ENCODE measurements at places on chromosomes 4 and X.

DNA sequence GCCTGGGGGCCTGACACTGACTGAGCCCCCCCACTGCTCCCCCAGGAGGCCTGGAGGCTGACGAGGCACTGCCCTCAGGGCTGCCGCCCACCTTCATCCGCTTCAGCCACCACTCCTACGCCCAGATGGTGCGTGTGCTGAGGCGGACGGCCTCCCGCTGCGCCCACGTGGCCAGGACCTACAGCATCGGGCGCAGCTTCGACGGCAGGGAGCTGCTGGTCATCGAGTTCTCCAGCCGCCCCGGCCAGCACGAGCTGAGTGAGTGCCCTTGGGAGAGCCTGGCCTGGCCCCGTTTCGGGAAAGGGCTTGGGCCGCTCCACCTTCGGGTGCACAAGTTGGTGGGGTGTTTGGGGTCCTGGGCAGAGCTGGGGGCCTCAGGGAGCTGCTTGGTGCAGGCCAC, 11.4 kb downstream of the CPZ start:
- no peak for DNase-seq

DNA sequence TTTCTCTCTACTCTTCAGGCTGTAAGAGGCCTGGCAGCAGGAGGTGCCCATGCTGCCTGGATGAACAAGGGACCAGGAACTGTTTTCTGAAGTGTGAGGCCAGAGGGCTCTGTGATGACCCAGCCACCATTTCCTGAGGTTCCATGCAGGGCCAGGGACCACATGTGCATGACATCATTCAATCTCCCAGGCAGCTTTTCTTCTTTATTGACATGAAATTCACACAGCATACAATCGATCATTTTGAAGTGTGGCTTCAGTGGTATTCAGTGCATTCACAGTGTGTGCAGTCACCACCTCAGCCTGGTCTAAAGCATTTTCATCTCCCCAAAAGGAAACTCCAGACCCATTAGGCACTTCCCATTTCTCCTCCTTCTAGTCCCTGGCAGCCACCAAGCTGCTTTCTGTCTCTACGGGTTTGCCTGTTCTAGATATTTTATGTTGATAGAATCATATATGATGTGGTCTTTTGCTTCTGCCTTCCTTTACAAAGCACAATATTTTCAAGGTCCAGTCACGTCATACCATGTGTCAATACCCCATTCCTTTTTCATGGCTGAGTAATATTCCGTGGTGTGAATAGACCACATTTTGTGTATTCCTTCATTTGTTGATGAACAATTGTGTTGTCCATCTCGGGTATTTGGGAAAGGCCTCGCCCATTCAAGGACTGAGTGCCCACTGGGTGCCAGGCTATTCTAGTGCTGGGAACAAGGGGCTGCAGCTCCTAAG, 93.1 kb downstream of the PSAPL1 start:
- no peak for DNase-seq

DNA sequence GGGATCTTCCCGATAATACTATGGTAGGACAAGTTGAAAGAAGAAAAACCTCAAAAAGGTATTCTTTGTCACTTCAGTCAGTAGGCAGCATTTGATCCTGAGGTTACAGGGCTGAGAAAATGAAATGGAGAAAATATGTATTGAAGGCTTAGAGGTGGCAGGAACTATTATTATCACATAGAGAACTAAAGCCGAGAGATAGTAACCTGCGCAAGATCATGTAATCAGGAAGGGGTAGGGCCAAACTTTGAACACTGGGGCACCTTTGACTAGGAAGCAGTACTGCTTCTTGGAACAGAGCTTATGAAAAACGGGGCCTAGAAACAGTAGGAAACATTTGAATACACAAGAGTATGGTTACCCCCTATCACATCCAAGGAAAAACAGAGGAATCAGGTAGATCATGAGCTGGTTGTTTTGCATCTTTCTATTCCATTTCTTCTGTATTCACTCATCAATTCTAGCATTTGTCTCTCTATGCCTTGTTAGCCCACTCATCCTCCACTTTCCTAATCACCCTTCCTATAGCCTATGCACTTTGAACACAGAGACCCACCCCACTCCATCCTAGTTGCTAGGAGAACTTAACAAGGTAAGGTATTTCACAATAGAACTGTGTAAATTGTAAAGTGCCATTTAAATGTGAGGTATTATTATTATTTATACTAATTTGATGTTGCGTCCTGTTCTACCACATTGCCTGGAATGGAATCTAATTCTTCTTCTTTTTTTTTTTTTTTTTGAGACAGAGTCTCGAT, 34.6 kb upstream of the SLC9A7 start:
- no peak for DNase-seq

DNA sequence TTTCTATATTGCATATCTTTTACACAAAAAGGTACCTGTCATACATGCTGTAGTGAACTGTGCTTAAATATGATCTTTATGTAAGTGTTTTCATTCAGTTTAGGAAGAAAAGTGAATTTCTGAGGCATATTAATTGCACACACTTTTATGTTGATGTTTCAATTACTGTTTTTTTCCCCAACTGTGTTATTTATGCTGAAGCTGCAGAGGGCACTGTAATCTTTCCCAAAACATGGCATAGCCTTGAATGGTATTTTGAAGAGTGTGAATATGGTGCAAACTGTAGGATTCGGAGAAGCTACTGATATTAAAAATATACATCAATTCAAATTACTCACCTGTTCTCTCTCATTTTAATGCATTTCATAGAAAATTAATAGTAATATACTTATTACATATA, 6.0 kb upstream of the CENPE start:
- DNase-seq: no peak

GRCh38 chr4:112280386-112281056, 5.2 kb downstream of the TIFA start:
- DNase-seq: no peak

DNA sequence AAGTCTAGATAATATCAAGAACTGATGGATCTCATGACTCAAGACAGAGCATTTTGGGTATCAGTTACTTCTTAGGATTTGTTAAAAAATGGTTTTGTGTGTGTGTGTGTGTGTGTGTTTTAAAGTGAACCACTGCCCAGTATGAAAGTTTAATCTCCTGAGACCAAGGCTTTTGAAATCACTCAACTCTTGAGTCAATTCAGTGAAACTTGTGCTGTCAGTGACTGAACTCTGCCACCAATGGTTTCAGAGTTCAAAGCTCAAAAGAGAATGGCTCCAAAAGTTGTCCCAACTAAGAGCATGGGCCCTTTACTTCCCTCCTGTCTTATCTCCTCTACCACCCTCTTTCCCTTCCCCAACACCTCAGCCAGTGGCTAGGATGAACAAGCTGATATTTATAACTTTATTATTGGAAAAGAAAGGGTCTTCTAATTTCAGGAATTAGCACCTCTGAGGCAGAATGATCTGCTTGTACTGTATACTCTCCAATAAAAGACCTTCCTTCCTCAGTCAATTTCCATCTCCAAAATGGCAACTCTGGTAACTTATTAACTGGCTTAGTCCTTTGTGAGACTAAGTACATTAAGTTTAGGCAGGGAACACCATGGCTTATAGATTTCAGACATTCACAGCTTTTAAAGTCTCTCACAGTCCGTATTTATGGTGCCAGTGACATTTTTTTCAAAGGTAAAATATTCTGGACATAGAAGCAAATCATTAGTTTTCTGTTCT, 152.2 kb downstream of the REPS2 start:
- no peak for DNase-seq

GRCh38 chr4:19807505-19807904, 444.2 kb upstream of the SLIT2 start:
- DNase-seq: no peak

DNA sequence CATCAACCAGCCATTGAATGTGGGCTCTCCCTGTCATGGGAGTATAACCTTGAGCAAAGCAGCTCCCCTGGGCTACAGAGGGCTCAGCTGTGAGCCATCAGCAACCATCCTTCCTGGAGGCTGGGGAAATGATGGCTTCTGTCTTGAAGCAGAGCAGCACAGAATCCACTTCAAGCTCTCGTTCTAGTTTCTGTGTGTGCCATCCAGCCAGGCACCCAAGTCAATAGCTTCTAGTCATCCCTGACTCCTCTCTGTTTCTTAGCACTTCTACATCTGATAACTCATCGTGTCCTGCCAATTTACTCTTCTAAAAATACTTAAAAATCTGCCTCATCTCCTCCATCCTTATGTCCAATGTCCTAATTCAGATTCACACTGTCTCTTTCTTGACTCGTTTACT, 42.2 kb upstream of the TSPAN5 start:
- DNase-seq: no peak

GRCh38 chr4:78131403-78131802, 74.3 kb downstream of the FRAS1 start:
- DNase-seq: no peak

- no peak for DNase-seq
These were observed 531.0 kb upstream of the ZFP42 start for GRCh38 chr4:187464573-187464972.

DNA sequence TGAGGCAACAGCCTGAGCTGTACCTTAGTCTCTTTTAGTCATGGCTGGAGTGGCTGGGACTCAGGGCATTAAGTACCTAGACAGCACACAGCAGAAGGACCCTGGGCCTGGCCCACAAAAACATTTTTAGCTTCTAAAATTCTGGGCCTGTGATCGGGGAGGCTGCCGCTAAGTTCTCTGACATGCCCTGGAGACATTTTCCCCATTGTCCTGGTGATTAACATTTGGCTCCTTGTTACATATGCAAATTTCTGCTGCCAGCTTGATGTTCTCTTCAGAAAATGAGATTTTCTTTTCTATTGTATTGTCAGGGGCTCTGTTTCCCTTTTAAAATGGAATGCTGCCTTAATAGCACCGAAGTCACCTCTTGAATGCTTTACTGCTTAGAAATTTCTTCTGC, 952.4 kb downstream of the TRAM1L1 start:
- DNase-seq: no peak

DNA sequence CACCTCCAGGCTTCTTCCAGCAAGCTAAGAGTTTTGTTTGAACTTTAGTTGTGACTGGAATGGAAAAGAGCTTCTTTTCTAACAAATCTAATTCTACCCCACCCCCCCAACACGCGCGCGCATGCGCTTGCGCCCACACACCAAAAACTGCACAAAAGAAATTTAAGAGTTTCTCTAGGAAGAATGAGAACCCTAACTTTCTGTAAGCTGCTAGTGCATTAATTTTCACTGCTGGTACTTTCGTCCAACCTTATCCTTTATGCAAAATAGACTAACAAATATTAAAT, 9.0 kb upstream of the INTU start:
- DNase-seq: no peak

DNA sequence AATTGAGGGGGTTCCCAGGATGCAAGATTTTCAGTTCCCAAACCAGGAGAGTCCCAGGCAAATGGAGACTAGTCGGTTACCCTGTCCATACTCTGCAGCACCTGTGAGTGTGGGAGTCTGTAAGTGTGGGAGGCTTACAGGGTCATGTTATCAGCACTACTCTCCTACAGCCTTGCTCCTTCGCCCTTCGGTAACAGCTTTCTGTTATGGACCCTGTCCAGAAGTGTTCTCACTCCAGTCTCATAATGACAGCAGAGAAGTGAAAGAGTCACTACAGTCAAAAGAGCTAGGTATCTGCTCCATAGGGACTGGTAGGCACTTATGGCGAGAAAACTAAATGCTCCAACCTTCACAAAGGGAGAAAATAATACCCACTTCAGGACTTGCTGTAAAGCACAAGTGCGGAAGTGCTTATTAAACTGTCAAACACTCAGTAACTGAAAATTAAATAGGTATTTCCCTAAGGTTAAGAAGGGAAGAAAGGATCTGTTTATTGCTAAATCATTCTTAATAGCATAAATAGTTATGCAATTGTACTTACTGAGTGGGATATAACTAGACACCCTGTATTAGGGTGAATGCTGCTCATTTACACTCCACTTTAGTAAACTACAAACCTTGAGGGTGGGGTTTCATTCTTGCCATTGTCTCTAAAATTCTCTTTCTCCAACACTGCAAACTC, 2.7 kb upstream of the ADH7 start:
- no peak for DNase-seq

DNA sequence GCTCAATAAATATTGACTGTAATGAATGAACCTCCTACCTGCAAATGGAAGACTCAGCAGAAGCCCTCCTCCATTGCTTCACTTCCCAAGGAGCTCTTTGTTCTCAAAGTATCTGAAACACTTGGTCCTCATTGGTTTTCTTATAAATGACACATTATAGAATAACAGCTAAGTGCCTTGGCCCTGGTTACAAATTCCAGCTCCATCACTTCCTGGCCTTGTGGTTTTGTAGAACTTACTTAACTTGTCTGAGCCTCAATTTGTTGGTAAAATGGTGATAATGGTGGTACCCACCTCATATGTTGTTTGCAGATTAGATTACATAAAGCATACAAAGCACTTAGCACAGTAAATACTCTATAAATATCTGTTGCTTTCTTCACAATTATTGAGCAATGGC, 25.2 kb upstream of the SMIM20 start:
- DNase-seq: no peak

DNA sequence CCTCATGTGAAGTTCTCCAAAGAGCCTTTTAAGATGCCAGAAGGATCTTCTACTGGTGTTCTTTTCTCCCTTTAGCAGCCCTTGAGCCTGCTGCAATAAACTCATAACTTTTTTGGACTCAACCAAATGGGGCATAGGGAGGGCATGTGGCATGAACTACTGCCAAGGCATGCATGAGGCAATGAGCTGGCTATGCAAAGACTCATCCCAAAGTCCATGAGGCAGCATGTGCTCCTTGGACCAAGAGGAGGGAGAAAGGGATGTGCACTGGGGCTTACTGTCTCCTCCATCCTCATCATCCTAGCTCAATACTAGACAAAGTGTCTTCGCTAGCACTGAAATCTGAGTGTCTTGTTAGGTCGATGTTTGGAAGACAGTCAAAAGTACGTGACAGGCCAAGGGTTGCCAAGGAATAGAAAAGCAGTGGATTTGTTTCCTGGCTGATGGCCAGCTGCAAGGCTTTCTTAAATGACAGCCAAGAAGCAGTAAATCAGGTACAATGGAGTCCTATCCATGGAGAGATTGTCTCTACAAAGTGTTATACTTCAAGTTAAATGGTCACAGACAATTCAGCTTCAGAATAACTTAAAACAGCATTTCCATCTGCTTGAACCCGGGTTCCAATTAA, 44.5 kb upstream of the ATXN3L start:
- DNase-seq: no peak

DNA sequence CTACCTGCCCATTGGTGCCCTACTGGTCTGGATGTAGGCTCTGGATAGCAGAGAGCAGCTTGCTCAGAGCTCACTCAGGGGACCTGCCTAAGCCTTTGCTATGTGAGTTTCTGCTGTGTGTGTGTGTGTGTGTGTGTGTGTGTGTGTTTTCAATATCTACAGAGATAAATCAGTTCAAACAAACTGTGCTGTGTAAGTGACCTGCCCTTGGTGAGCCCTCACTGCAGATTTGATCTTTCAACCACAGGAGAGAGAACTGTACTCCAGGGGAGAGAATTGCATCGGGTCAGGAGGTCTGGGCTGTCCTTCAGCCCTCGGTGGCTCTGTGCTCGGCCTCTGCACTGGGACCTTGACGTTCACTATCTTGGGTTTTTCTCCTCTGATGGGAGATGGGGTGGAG, 35.0 kb upstream of the CDKN2AIP start:
- DNase-seq: no peak

DNA sequence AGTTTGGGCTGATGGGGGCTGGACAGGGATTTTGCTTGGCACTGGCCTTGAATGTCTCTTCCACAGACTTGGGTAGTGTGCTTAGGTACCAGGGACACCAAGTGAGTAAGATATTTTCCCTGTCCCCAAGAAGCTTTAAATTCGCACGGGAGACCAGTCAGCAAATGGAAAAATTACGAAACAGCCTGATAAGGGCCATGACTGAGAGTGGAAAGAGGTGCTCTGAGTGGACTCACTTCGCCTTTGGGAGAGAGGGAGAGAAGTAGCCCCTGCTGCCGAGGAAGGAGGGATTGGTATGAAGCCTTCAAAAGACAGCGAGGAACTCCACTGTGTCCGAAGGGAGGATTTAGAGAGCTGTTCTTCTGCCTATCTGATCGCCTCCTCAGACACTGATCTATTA, 2.6 kb downstream of the LSM6 start:
- DNase-seq: no peak
